ENCODE measurements at places on chromosomes 13 and 19.

DNA sequence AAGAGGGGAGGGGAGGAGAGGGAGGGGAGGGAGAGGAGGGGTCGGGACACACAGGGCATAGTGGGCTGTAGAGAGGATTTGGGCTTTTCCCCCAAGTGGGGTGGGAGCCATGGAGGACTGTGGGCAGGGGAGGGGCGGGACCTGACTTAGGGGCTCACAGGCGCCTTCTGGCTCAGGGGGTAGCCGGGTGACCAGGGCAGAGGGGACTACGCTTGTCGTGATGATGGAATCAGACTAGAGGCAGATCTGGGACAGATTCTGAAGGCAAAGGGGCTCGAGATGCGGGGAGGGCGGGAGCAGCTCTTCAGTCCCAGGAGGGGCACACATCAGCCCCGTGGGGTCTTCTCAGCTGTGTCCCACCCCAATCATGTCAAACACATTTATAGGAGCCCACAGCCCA is 13.5 kb downstream of the NDUFA11 start:
- DNase-seq, result no peak

DNA sequence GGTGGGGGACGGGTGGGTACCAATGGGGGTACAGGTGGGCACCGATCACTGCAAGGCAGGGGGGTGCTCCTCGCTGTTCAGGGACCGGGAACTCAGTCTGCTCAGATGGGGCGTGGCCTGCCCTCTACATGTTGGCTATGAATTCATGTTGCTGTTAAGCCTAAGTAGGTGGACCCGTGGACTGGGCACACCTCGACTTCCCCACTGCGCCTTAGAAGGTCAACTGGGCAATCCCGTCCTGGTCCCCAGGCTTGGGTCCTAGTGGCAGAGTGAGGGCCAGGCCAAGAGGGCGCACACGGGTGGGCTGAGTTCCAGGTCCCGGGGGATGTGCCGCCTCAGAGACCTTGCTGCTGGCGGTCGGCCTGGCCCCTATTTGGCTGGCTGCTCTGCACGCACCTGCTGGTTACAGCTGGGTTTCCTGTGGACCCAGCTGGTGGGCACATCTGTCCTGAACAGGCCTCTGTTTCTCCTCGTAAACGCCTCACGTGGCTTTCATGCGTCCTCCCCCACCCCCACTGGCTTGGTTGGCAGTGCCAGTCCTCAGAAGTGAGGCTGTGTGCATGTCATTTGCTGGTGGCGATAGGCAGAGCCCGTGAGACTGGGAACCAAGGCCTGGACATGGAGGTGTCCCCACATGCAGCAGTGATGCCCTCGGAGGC is 13.5 kb upstream of the ZNF554 start:
- DNase-seq, result no peak

GRCh38 chr19:7772752-7773291 is 9.8 kb downstream of the CLEC4M start:
- no peak for DNase-seq

DNA sequence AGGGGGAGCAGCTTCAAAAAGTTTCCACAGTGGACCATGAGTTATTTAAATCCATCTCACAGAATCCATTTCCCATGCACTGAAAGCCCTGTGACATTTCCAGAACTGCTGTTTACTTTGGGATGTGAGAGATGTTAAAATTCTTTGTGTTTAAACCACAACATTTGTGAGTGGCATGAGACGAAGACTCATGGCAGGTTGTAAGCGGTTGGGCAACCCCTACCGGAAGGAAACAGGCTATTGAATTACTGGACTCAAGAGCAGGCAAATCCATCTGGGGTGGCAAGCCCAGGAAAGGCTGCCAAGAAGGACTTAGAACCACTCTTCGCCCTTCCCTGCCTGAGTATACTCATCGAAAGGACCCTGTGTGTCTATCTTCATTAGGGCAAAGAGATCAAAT is 22.3 kb upstream of the CLDN10 start:
- DNase-seq, result no peak

GRCh38 chr19:46737298-46737654 is 8.6 kb upstream of the FKRP start:
- no peak for DNase-seq

GRCh38 chr13:21020581-21020980 is 40.8 kb downstream of the LATS2 start:
- DNase-seq, result no peak

DNA sequence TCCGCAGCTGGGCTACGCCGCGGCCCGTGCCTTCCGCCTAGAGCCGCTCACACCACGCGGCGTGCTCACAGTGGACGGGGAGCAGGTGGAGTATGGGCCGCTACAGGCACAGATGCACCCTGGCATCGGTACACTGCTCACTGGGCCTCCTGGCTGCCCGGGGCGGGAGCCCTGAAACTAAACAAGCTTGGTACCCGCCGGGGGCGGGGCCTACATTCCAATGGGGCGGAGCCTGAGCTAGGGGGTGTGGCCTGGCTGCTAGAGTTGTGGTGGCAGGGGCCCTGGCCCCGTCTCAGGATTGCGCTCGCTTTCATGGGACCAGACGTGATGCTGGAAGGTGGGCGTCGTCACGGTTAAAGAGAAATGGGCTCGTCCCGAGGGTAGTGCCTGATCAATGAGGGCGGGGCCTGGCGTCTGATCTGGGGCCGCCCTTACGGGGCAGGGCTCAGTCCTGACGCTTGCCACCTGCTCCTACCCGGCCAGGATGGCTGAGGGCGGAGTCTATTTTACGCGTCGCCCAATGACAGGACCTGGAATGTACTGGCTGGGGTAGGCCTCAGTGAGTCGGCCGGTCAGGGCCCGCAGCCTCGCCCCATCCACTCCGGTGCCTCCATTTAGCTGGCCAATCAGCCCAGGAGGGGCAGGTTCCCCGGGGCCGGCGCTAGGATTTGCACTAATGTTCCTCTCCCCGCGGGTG is 7.4 kb downstream of the DBP start:
- DNase-seq, result peak; percentile 5

GRCh38 chr13:32894589-32895001 is 121.6 kb upstream of the KL start:
- no peak for DNase-seq

GRCh38 chr19:2266183-2266993 is 10.2 kb upstream of the JSRP1 start:
- DNase-seq, result no peak

DNA sequence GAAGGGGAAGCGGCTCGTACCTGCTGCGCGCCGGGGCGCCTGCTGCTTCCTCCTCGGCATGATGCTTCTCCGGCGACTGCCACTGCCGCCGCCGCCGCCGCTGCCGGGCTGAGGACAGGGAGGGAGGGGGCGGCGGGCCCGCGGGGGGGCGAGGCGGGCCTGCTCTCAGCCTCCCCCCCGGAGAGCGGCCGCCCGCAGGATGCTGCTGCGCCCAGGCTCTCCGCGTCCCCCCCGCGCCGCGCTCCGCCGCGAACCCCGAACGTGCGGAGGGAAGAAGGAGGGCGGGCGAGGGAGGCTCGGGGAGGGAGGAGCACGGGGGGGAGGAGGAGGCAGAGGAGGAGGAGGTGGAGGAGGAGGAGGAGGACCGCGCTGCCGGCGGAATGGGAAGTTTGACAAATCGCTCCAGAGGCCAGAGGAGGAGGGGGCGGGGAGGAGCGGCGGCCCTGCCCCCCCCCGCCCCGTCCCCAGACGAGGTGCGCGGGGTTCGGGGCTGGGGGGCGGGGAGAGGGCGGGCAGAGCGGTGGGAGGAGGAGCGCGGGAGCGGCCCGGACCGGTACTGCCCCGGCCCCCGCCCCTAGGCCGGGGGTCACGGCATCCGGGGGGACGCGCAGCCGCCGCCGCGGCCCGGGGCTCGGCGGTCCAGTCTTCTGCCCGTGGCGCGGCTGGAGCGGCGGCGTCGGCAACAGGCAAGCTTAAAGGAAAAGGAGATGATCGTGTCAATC is at the start of gene TSHZ3:
TSS of gene TSHZ3 (minus strand) at position 277 of the 722 bp plus-strand sequence. CDS start at position 60, 217 bp downstream.
- DNase-seq, result no peak

DNA sequence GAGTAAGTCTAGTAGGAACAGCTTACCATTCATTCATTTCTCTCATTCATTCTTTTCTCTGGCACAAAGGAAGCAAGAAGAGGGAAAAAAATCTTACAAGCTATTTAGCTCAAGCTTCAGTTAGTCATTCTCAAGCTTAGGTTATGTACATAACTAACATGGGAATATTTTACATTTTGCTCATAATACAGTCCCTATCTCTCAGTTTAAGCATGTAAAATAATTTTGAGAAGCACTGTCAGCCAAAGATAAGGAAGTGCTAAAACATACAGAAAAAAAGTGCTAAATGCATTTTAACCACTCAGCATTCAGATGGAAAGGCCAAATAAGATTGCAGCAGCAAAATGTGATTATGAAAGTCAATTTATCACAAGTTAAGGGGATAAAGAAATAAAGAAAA is 7.9 kb downstream of the RBM26 start:
- no peak for DNase-seq

- DNase-seq, result peak; percentile 83
These were observed 55.9 kb downstream of the ATP7B start for GRCh38 chr13:51955281-51955771.

- DNase-seq, result peak; percentile 96
These were observed 12.8 kb downstream of the IER2 start for GRCh38 chr19:13162724-13163608.

- DNase-seq, result no peak
These were observed 280.6 kb downstream of the DCLK1 start for GRCh38 chr13:35850569-35850968.

DNA sequence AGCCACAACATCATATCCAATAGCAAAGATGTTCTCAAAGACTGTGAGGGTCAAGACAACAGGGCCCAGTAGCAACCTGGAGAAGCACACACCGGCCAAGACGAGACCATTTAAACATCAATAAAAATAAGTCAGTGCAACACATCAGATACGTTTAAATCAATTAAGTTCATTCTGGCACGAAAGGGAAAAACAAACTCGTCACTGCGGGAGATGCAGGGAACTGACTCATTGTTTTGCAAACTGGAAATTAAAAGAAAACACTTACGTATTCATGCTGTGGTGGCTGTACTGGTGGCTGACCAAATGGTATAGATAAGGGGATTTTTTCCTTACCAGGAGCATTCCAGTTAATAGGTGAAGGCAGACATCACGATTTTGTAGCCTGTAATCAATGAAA is 26.3 kb upstream of the SLC15A1 start:
- DNase-seq, result no peak

DNA sequence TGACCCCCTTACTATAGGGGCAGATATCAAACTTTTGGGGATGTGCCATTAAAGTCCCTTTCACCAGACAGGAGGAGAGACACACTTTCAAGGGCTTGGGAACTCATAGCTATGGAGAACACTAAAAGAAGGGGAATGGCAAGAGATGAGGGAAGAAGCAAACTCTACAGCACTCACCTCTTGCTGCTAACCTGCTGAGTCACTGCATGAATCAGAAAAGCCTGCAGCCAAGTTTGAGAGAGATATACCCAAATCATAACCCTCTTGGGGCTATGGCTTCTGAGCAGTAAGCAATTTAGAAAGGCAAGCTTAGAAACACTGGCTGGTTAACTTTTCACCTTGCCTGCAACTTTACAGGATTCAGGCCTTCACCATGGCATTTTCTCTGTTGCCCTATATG is 1028.0 kb downstream of the UQCRFS1 start:
- no peak for DNase-seq

DNA sequence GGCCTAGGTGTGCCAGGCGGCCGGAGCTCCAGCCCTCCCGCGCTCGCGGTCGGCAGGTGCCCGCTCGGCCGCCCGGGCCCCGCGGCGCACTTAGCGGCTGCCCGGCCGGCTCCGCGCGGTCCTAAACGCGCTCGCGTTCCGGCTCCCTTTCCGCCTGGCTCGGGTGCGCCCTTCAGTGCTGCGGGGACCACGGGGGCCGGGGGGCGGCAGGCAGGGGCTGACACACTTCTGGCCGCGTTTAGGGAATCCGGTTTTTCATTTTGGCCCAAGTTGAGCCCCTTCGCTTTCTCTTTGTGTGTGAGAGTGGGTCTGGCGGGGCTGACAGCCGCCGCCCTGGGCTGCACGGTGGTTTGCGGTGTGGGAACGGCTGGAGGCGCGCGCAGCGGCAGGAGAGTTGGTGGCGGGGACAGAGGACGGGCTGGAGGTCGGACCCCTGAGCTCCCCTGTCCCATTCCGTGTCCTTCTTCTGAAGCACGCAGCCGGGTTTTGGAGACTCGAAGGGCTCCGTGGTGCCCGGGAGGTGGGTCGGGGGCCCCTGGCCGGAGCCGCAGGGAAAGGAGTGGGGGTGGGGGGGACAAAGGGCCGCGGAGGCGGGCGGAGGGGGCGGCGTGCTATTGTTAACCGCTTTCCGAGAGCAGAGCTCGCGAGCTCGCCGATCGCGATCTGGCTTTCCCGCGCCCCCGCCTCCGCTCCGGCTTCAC is 3.1 kb downstream of the FGF9 start:
- peak; percentile 71 for DNase-seq

GRCh38 chr19:17695198-17695597 is 7.0 kb upstream of the UNC13A start:
- no peak for DNase-seq

GRCh38 chr19:56838909-56839651 is 1.4 kb downstream of the PEG3 start:
- DNase-seq, result no peak

DNA sequence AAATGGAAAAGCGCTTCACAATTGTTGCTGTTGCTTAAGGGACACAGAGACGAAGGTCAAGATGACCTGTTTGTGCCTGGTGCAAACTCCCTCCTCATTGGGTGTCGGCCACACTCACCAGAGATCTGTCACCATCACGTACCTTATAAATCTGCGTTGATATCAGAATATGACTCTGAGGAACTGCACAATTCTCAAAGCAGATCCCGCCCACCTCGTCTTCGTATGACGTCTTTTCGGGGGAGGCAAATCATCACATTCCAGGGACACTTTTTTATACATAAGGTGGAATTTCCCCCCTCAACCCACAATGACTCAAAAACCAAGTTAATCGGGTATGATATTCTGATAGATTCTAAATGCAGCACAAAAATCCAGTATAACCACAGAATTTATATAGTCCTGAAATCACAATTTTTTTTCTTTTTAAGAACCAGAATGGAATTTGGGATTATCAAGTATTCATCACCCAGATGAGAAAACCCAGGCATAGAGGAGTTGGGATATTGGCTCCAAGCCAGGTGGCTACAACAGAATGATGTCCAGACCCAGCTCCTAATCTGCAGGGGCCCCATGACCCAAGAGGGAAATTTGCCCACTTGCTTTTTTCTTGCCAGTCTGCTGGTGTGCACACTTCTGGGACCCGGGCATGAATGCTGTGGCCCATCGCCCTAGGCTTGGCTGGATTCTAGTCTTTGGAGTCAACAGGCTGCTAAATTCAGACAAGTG is 50.6 kb upstream of the MTIF3 start:
- DNase-seq, result no peak

- DNase-seq, result no peak
These were observed 66.7 kb upstream of the FNDC3A start for GRCh38 chr13:48909056-48909389.

- DNase-seq, result peak; percentile 94
These were observed 717.3 kb downstream of the DACH1 start for GRCh38 chr13:71149498-71150363.

DNA sequence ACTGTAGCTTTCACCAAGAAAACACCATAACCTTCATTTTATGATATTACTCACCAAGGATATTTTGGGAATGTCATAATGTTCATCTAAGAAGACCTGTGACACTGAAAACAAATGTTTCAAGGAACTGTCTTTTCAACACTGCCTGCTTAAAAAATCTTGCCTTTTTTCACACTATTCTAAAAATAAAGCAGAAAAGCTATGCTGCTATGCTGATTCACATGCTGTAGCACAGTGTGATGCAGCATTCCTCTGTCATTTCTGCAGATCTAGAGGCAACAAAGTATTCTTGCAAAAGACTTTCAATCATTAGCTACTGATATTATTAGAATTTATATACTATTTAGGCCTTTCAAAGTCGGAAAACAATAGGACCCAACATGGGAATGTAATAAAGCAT is 525.7 kb downstream of the UQCRFS1 start:
- no peak for DNase-seq

- no peak for DNase-seq
These were observed 17.7 kb downstream of the CEACAM8 start for GRCh38 chr19:42577016-42577415.

GRCh38 chr13:60028021-60028420 is 135.7 kb downstream of the DIAPH3 start:
- DNase-seq, result no peak

Data from NCI-H1417 (cell line).